ENCODE measurements at places on chromosomes 12 and 14.

DNA sequence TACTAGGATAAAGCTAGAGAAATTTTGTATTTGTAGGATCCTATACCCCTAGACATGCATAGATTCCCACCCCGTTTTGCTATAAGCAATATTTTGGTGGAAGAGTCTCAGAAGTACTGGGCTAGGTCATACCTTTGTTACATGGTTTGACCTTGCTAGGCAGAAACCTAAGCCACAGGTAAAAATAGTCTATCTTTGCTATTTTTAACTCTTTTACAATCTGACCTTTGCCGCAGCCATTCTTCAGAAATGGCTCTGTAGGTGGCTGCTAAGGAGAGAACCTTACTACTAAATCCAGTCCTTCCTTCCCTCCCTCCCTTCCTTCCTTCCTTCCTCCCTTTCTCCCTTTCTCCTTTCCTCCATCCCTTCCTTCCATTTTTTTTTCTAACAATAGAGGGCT lies 242.9 kb upstream of the SEL1L start:
- no peak for DNase-seq

DNA sequence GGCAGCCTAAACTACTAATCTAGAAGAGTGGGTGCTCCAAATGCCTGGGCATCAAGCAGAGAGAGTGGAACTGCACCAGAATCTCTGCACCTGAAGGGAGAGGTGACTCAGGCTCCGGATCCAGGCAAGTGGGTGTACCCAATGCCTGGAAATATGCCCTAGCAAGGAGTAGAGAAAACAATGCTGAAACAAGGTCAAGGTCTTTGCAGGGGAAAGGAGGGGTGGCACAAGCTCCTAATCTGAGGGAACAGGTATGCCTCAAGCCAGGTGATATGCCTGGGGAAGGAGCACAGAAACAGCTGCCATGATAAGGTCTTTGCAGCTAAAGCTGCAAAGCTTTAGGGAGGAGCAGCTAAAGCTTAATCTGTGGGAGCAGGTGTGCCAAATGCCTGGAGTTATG lies 136.0 kb upstream of the KITLG start:
- no peak for DNase-seq

- no peak for DNase-seq
Observed at GRCh38 chr12:111870216-111870615, 28.2 kb downstream of the MAPKAPK5 start.

DNA sequence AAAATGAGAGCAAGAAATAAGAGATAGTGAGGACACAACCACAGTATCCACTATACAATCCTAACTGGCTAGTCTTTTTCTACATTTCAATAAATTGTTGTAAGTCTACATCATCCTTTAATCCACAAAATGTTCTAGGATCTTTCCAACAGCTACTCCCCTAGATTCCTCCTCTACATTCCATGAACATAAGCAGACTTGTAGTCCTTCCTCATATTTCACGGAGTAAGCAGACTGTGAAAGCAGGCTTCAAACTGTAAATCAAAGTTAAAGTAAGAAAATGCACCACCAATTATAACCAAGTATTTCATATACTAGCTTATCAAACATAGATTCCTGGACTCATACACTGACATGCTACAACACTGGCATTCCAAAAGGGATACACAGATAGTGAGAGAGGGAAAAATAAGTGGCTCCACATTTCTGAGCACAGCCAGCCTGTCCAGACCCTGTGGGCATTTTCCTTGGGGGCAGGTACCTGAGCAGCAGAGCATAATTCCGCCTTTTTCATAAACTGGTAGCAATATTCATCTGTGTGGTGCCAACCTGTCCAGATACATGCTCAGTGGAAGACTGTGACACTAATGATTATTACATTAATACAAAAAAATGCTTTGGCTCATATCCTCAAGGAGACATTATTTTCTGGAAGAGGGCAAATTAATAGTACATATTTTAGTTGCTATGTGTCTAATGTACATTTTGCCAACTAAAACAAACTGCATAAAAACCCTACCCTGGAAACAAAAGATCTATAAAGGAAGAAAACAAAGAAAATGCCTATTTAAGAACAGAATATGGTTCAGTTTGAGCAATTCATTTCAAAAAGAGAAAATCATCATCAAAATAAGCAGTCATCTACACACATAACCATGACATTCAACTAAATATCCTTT lies 113.3 kb upstream of the FSCB start:
- DNase-seq = no peak

GRCh38 chr12:1914114-1914911 lies 4.1 kb downstream of the CACNA2D4 start:
- no peak for DNase-seq

DNA sequence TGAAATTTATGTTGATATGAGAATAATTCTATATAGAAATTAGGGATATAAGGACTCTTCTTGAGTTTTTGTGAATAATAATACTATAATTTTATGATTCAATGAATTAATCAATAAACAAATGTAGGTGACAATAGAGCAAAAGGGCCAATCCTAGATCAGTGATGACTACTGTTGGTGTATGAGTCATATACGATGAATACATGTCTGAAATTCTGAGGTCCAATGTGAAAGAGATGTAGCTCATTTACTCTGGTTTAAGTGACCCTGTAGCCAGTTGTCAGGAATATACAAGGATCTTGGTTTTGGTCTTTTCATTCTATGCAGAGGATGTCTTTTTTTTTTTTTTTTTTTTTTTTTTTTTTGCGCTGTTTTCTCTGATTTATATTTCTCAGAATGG lies 72.1 kb upstream of the RTL1 start:
- DNase-seq = no peak

DNA sequence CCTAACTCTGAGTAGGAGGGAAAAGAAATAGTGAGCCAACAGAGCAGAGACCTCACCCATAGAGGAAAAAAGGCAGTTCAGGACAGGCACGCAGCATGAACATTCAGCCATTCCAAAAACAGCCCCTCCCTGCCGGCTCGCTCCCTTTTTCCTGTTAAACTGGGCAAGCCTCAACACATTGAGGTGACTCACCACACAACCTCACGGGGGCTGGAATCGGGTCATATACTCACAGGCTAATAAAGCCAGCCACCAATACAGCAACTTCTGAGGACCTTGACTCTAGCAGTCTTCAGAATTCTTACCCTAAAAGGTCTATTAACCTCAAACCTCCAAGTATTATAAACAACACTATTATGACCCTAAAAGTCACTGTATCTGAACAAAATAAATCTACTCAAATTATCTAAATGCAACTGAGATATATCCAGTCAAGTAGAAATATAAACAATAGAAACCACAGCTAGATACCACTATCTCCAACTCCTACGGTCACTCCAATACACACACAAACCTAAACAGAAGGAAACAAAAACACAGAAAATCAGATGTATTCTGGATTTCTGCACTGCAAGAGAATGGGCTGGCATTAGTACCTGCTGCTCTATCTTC lies 6.3 kb downstream of the YBX3 start:
- peak; percentile 69 for DNase-seq

DNA sequence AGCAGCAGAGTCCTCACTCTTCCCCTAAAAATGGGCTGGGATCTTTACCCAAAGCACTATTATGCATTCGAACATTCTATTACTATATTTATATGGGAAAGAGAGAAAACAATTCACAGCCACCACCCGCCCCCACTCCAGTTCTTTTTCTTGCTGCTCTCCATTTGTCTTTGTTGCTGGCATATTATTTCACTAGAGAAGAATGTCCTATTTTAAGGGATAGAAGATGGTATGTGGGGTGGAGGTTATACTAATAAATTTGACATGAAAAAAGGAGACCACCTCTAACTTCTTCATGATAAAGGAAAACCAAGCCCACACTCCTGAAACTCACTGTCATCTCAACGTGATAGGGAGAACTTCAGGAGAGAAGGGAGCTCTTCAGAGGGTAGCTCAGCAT lies 28.5 kb upstream of the NTF3 start:
- no peak for DNase-seq

- DNase-seq = no peak
Observed at GRCh38 chr12:65615118-65615517, 209.2 kb upstream of the HMGA2 start.

- DNase-seq = no peak
Observed at GRCh38 chr14:69917287-69917686, 38.1 kb downstream of the SMOC1 start.

- no peak for DNase-seq
Observed at GRCh38 chr14:41022932-41023331, 583.7 kb upstream of the LRFN5 start.

DNA sequence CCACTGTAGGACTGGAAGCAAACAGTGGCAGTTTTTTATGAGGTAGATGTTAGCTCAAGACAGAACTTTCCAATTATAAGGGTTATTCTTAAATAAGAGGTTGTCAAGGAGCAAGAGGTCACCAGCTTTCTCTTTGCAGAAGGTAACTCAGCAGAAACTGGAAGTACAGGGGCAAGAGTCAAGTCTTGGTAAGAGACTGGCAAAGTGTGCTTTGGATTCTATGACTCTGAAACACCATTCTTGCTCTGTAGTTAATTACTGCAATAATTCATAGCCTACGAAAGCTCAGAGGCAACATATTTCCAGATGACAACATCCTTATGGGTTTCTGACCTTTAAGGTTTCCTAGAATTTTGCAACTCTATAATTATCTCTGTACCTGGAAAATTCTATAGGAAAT lies 51.3 kb downstream of the RMST start:
- no peak for DNase-seq

DNA sequence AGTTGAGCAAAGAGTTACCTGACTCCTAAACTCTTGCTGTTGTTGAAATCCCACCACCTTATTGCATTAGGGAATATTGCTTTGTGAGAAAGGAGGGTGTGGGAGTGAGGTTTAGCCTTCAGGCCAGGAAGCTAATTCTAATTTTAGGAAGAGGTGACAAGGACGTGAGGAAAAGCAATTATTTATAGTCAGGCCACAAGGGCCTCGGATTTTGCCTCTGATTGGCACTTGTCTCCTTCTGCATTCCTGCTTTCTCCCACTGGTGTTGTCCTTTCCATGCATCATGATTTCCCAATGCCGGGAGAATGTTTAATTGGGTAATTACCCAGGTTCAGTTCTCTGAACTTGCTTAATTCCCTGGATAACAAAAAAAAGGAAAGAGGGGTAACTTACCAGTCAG lies 37.9 kb upstream of the SLC38A2 start:
- no peak for DNase-seq

DNA sequence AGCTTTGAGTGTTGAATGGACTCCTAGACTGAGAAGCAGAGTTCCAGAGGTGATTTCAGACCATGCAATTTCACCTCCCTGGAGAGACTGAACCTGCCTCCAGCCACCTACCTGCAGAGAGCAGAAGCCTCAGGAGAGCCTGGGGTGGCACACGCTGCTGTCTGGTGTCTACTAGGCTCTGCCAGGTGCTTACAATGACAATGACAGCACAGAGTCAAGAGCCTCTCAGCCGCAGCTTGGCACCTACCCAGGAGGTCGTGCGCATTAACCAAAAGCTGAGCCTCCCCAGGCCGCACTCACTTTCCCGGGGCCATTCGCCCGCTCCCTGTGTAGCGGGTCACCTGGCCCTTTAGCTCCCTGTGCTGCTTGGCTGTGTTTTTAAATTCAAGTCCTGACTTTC lies 63.2 kb downstream of the TESC start:
- DNase-seq = no peak

GRCh38 chr14:80664576-80664975 lies 277.0 kb downstream of the CEP128 start:
- DNase-seq = peak; percentile 19

DNA sequence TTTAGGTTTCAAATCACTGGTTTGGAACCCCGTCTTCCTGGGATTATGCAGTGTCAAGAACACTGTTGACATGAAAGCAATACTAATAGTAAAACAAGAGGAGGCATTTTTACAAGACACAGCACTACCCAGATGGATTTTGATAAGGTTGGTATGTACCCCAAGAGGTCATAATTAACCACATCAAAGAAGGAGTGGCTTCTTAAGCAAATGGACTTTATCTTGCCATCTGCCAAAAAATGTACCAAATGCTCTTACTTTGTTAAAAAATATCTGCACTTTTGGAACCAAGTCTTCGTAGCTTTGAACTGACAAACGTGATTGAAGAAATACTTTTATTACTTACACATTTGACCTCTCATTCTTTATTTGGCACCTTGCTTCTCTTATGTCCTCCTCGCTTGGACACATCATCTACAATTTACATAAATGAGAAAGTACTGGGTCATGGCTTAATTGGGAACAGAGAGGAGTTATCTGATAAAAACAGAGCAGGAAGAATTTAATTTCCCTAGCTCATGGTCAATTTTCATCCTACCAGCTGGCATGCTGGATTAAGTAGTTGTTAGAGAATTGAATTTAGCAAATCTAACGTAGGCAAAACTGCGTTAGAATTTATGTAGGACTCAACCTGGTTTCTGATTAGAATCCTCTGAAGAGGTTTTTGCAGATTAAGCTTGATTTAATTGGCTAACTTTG lies 54.5 kb upstream of the PRICKLE1 start:
- DNase-seq = no peak

- no peak for DNase-seq
Observed at GRCh38 chr12:15631007-15631715, 158.0 kb downstream of the EPS8 start.

DNA sequence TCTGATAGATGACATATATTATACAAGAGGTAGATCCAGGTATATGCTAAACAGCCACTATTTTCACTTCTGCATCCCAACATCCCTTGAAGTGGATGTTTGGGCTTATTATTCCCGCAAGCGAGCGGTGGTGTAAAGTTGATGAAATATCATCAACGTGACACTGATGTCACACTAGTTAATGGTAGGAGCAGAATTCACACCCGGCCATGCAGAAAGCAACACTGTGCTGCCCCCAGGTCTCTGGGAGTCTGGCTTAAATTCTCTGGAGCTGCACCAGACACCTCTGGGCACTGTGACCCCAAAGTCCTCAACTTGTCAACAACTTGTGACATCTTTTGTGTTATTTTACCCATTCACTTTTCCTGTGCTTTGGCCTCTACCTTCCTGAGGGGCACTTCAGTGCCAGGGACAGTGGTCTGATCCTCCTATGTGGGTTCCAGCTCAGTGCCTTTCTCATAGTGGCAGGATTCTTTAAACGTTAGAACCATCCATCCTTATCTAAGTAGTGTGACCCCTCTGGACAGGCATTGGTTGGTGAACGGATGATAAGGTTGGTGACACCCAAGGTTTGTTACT lies 952 bp downstream of the DRAM1 start:
- DNase-seq = no peak

DNA sequence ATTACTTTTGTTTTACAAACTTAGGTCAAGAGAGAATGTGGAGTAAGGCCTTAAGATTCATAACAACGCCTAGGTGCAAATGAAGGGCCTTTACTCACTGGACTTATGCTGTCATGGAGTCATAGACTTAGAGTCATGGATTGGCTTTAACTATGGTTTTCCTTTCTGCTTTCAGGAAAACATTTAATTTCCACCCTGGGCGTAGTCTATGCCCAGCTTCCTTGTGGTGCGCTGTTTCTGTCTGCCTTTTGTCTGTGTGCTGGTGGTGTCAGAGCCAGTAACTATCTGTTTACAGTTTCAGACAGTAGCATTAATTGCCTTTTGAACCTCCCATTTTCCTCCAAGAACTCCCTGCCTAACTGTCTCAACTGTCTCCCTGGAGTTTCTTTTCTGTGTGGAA lies 31.8 kb upstream of the COX6A1 start:
- DNase-seq = no peak

DNA sequence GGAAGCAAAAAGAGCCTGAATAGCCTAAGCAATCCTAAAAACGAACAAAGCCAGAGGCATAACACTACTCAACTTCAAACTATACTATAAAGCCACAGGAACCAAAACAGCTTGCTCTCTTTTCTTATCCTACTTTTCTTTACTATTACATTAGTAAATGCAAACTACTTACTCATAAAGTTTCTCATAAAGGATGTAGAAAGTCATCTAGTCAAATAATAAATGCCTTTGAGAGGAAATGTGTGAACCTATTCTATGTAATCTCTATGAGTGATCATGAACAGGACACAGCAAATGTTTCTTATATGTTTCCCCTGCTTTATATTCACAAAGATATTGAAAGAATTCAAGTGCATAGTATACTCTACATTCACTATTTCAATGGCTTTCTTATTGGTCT lies 176.9 kb upstream of the MDGA2 start:
- DNase-seq = no peak
